ENCODE measurements at places on chromosomes 2 and 18.

DNA sequence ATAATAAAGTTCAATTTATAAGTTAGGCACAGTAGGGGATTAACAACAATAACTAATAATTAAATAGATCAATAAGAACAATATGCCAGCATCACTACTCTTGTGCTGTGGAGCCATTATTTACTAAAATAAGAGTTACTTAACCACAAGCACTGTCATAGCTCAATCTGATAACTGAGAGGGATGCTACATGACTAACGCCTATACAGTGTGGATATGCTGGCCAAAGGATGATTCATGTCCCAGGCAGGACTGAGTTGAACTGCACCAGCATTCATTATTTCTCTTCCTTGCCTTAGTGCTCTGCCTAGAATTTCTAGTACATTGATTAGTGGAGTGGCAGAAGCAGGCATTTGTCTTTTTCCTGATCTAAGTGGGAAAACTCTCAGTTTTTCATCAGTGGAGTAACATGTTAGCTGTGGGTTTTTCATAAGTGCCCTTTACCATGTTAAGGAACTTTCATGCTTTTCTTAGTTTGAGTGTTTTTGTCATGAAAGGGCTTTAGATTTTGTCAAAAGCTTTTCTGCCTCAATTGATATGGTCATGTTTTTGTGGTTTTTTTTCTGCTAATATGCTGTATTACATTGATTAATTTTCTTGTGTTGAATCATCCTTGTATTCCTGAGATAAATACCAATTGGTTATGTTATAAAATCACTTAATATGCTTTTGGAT, 21.7 kb downstream of the KIAA1328 start:
- DNase-seq = no peak

DNA sequence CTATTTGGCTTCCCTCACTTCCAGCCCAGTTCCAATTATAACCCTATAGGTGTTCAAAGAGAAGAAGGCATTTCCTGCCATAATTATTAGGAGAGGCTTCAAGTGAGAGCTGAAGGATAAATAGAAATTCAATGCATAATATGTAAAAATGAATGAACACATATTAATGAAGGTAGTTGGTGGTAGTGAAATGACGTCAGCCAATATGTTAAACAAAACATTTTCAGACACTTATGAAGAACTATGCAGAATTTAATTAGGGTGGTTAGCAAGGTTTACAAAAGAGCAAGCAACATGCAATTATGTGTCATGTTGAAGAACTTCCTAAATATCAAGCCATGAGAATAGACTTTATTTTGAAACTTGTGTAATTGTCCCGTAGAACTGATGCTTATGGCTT, 858.8 kb upstream of the DDX18 start:
- DNase-seq = no peak

GRCh38 chr2:46534589-46534988, 55.2 kb downstream of the TMEM247 start:
- no peak for DNase-seq

- no peak for DNase-seq
Observed at GRCh38 chr2:64324746-64325410, 129.1 kb upstream of the LGALSL start.

- no peak for DNase-seq
Observed at GRCh38 chr2:231666171-231667095, 41.9 kb upstream of the PTMA start.

GRCh38 chr2:134304394-134305108, 50.7 kb downstream of the MGAT5 start:
- no peak for DNase-seq

DNA sequence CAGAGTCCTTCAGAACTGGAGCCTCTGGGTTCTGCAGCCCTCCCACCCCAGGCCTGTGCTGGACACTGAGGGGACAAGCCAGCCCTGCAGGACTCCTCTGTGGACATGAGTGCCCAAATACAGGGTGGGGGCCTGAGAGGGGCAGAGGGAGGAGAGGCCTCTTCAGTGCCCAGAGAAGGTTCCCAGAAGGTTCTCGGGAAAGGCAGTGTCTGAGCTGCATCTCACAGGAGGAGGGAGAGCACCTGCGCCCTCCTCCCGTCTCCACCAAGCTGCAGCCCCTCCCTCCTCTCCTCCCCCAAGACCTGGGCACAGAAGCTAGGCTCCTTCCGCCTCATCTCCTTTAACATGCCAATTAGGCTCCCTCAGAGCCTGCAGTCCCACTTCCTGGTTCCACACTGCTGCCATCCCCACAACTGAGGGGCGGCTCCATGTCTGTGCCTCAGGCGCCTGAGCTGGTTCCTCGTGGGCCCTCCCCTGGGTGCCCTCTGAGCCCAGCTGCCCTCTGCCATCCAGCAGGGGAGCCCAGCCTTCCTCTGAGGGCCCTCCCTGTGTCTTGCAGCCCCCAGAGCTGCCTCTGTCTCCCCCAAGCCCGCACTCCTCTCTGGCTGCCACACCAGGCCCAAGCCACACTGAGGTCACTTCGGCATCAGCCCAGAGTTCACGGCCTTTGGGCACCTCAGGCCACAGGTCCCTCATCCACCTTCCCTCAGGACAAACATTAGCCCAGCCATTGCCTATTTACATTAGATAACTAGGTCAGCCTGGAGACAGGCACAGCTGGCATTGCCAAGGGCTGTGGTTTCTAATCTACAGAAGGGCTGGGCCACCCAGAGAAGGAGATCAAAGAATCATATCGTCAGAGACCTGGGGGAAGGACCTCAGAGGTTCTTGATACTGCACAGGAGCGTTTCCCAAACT, 28.9 kb downstream of the KCNK3 start:
- no peak for DNase-seq
